ENCODE measurements at places on chromosomes 1 and 21. TPM values are rescaled to one million over a fixed set of nuclear protein-coding genes. Genes with fewer than 3 reads are reported as not detected.
A peak's percentile ranks its signal among the peaks of the same experiment; 100 is the strongest.

FCRL6 gene
- total RNA-seq: not detected

- no peaks in the 10 kb centered on the region for H3K4me1 ChIP-seq
- H3K4me3 ChIP-seq: no peak overlapping the region
- H3K27ac ChIP-seq: no peak overlapping the region
- no peak for DNase-seq
Observed at GRCh38 chr1:220151454-220151853, 57.5 kb downstream of the IARS2 start.

- no peak overlapping the region for H3K4me3 ChIP-seq
- no peaks in the 10 kb centered on the region for H3K36me3 ChIP-seq
- peak; percentile 95 for DNase-seq
- H3K4me1 ChIP-seq: no peaks in the 10 kb centered on the region
- H3K27me3 ChIP-seq: 0 out of 2 replicates have a peak, but pooled peaks cover 4% of the 10 kb centered on the region
Observed at GRCh38 chr1:48093696-48094528, 96.7 kb upstream of the TRABD2B start.

GRCh38 chr1:51324251-51325010 lies 5.9 kb downstream of the TTC39A start:
- no peak overlapping the region for H3K27ac ChIP-seq
- peaks cover 2% of the 10 kb centered on the region for H3K4me1 ChIP-seq
- H3K4me3 ChIP-seq: no peak overlapping the region
- H3K36me3 ChIP-seq: no peaks in the 10 kb centered on the region
- H3K27me3 ChIP-seq: no peaks in the 10 kb centered on the region

ANKRD65 gene
- total RNA-seq: 2.2 TPM

FAM151A gene
- not detected for total RNA-seq

HCRTR1 gene
- total RNA-seq: 0.35 TPM

- H3K27me3 ChIP-seq: no peaks in the 10 kb centered on the region
- peaks cover 16% of the 10 kb centered on the region for H3K4me1 ChIP-seq
- no peak overlapping the region for H3K27ac ChIP-seq
- no peaks in the 10 kb centered on the region for H3K36me3 ChIP-seq
- H3K4me3 ChIP-seq: no peak overlapping the region
Observed at GRCh38 chr1:30890502-30891226, 17.9 kb downstream of the SDC3 start.

GRCh38 chr1:51559501-51559900 lies 40.4 kb upstream of the EPS15 start:
- no peaks in the 10 kb centered on the region for H3K36me3 ChIP-seq
- H3K4me3 ChIP-seq: no peak overlapping the region
- H3K27me3 ChIP-seq: no peaks in the 10 kb centered on the region
- no peak for DNase-seq
- H3K27ac ChIP-seq: no peak overlapping the region

DNA sequence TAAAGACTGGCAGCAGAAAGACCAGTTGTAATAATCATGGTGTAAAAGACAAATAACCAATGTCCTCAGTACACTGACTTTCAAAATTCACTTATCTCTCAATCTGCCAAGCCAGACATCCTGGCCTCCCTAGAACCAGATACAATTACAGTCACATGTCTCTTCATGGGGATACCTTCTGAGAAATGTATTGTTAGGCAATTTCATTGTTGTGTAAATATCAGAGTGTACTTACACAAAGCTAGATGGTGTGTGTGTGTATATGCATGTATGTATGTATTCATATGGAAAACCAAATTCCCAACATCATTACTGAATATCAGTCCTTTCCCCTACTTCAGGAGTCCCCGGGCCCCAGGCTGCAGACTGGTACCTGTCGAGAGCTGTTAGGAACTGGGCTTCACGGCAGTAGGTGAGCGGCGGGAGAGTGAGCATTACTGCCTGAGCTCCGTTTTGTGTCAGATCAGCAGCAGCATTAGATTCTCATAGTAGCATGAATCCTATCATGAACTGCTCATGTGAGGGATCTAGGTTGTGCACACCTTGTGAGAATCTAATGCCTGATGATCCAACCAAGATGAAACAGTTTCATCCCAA lies 65.3 kb upstream of the ZNF326 start:
- peaks cover 2% of the 10 kb centered on the region for H3K4me1 ChIP-seq
- no peak for DNase-seq
- H3K4me3 ChIP-seq: peak overlapping the region; percentile 34
- H3K36me3 ChIP-seq: peaks cover 22% of the 10 kb centered on the region
- no peaks in the 10 kb centered on the region for H3K27me3 ChIP-seq
- H3K27ac ChIP-seq: peak overlapping the region; percentile 66

GRCh38 chr1:222790520-222790919 lies 24.3 kb upstream of the DISP1 start:
- no peaks in the 10 kb centered on the region for H3K36me3 ChIP-seq
- no peaks in the 10 kb centered on the region for H3K4me1 ChIP-seq
- no peak for DNase-seq

DNA sequence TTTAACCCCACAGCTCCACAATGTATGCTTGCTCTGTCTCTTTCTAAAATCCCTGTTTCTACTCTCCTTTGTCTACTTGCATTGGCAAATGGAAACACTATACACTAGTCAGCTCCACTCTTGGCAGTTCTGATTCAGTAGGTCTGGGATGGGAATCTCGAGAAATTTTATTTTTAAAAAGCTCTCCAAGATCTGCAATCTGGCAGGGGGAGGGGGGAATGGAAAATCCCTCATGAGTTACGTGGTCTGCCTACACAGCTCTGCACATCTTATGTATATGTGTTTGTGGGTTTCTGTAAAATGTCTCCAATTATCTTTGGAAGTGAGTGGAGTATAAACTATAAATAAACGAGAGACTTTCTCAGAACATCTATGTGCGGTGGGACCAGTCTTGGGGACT lies 9.9 kb upstream of the GALNT2 start:
- H3K36me3 ChIP-seq: no peaks in the 10 kb centered on the region
- H3K27me3 ChIP-seq: no peaks in the 10 kb centered on the region
- no peak for DNase-seq
- H3K4me1 ChIP-seq: no peaks in the 10 kb centered on the region
- no peak overlapping the region for H3K4me3 ChIP-seq
- H3K27ac ChIP-seq: no peak overlapping the region

MYBPH gene
- total RNA-seq: not detected

DNA sequence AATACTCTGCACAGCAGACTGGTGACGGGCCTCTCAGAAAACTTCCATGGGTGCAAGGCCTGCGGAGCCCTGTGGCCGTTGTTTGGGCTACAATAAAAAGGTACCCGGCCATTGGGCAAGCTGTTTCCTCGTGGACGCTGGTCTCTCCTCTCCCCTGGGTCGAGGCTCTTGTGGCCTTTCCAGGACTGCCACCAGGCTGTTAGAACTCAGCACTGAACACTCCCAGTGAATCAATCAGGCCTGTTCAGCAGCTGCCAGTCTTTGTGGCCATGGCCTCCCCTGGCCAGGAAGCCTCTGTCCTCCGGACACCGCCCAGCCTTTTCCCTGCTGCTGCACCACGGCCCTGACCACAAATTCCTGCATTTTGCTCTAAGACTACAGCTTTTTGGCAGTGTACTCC lies 33.0 kb upstream of the ACTRT2 start:
- no peak overlapping the region for H3K27ac ChIP-seq
- no peak for DNase-seq

DNA sequence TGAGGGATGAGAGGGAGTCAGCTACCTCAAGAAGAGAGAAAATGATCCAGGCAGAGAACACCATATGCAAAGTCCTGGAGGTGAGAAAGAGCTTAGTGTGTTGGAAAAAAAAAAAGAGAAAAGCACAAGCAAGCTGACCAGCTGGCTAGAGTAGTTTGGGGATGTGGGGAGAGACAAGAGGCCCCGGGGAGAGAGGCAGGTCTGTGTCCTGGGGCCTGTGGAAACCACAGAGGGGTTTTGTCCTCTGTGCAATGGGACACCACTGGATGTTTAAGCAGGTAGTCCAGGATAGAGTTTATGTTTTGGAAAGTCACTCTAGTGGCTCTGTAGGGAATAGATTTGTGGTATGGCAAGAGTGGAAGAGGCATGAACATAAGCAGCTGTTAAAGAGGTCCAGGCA lies 14.4 kb upstream of the CHI3L1 start:
- no peaks in the 10 kb centered on the region for H3K36me3 ChIP-seq
- H3K27ac ChIP-seq: no peak overlapping the region
- no peak overlapping the region for H3K4me3 ChIP-seq
- H3K27me3 ChIP-seq: no peaks in the 10 kb centered on the region
- DNase-seq: no peak

GPR25 gene
- total RNA-seq: not detected

OR2T2 gene
- not detected for total RNA-seq

- H3K4me1 ChIP-seq: no peaks in the 10 kb centered on the region
- no peaks in the 10 kb centered on the region for H3K36me3 ChIP-seq
- no peak overlapping the region for H3K4me3 ChIP-seq
- no peaks in the 10 kb centered on the region for H3K27me3 ChIP-seq
- H3K27ac ChIP-seq: no peak overlapping the region
Observed at GRCh38 chr1:186214791-186215190, 160.3 kb downstream of the TPR start.

Measured in H1 (cell line).